ENCODE measurements at places on chromosomes 12 and 14.

- no peak for DNase-seq
Observed at GRCh38 chr14:32370714-32371113, 41.6 kb downstream of the AKAP6 start.

- no peak for DNase-seq
Observed at GRCh38 chr12:109286652-109287051, 22.4 kb downstream of the FOXN4 start.

- no peak for DNase-seq
Observed at GRCh38 chr12:62215506-62215905, 44.7 kb upstream of the USP15 start.

- DNase-seq, result no peak
Observed at GRCh38 chr12:119354172-119354571, 19.6 kb downstream of the CCDC60 start.

DNA sequence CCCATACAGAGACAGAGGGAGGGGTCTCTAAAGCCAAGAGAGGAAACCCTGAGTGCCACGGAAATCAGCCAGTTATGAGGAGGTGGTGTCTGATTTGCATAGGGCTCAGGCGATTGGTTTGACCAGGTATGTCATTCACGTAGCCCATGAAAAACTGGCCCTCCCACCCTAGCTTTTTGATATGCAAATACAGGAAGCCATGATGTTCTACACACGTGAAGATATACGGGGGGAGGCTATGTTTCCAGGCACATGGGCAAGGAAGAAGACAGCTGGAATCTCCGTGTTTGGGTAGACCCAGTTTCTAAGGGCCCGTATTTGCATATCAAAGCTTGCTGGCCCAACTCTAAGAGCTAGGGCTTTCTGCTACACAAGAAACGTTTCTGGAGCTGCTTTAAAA lies 717.8 kb upstream of the SEL1L start:
- no peak for DNase-seq
